ENCODE measurements at places on chromosomes 5 and 9. TPM values are rescaled to one million over a fixed set of nuclear protein-coding genes. Genes with fewer than 3 reads are reported as not detected.

The WHRN gene
- 4.2 TPM for total RNA-seq

DNA sequence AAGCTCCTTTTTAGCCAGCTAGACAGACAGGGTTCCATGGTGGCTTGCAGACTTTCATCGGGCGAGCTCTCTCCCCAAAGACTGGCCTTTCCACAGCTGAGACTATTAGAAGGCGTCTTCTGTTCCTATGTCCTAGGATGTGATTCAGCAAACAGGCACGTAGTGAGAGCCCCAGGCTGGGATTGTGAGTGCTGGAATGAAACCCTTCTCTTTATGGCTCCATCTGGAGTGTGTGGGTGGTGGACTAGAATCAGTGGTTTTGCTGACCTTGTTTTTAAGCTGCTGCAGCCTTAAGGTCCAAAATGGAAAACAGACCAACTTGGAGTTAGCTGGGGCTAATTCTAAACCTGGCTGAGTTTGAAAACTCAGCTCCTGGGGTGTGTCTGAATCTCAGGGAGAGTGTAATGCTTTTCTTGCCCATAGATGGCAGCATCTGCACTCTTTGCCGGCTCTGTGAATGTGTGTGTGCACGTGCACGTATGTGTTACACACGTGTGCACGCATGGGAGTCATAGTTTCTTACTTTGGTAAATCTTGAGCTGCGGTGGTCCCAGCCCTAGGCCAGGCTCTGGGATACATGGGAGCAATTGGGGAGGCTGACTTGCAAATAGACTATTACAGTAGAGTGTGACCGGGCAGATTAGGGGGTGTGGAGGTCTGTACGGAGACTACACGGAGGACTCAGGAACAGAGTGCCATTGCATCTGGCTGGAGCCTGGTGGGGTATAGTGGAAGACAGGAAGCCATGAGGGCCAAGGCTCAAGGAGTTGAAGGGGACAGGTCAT lies 10.7 kb downstream of the GSN start:
- peaks cover 11% of the 10 kb centered on the region for H3K4me1 ChIP-seq
- no peaks in the 10 kb centered on the region for H3K27me3 ChIP-seq
- H3K27ac ChIP-seq, result no peak overlapping the region

- DNase-seq, result no peak
- no peak overlapping the region for H3K27ac ChIP-seq
- H3K27me3 ChIP-seq, result no peaks in the 10 kb centered on the region
- no peaks in the 10 kb centered on the region for H3K4me1 ChIP-seq
- H3K4me3 ChIP-seq, result no peak overlapping the region
Measured at GRCh38 chr5:91864962-91865361, 481.8 kb upstream of the ARRDC3 start.

DNA sequence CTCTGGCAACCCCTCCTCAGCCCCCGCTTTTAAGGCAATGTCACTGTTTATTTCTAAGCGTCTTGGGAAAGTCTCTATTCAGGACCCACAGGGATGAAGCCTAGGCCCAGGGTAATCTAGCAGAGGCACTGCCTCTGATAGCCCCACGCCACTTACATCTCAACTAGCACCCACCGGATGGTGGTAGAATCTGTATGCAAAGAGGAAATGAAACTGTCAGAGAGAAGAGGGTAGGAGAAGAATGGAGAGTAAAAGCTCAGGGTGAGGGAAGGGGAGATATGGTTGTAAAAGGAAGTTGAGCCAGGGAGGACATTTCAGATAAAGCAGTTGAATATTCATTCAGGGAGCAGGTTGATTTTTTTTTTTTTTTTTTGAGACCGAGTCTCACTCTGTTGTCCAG lies 3.0 kb downstream of the FRRS1L start:
- no peak for DNase-seq
- H3K27me3 ChIP-seq, result peaks cover 46% of the 10 kb centered on the region
- no peak overlapping the region for H3K4me3 ChIP-seq
- H3K27ac ChIP-seq, result no peak overlapping the region
- H3K36me3 ChIP-seq, result peaks cover 16% of the 10 kb centered on the region

All from naive thymus-derived CD8-positive, alpha-beta T cell (primary cell).